ENCODE measurements at places on chromosomes 16 and 17. TPM values are rescaled to one million over a fixed set of nuclear protein-coding genes. Genes with fewer than 3 reads are reported as not detected.

DNA sequence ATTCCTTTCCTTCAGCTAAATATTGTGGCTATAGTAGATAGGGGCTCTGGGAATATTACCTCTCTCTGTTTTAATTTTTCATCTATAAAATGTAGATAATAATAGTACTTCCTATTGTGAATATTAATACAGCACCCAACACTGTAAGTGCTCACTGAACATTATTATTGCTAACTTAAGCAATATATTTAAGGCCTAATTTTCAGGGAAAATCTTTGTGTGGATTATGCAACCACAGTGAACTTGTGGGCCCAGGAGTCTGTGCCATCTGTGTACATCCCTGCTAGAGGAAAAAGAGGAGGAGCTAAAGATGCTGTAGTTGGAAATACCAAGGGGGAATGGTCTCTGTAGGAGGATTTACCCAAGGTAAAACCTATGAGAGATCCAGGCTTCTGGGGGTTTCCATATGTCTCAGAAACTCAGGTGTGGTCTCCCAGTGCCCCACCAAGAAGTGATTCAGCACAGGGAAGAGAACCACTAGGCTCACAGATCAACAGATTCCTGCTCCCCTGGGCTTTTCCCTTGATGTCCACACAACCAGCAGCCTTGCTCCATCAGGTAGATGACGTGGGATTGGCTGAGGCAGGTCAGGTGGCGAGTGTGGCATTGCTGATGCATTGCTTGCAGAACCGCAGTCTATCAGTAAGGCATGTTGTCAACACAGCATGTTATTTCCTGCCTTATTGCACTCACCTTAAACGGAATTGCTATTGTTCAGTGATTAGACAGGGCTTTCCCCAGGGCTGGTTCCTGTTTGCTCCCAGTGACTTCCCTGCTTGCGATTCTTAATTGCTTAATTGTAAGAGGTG, 1.6 kb upstream of the N4BP1 start:
- DNase-seq: no peak

Gene ABI3
- 5.6 TPM for total RNA-seq

DNA sequence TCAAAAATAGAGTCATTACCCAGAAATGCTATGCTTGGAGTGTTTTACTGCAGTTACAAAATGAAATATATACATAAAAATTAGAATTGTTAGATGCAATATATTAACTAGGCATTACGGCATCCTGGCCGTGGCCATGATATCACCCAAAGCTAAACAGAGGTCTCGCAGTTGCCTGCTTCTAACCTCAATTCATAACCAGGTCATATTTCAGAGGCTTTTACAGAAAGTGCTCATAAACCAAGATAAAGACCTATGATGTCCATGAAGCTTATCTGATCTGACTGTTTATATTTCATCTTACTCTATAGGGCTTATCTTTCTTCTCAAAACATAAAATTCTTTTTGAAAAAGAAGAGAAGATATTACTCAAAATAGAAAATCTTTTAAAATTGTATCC, 664.5 kb upstream of the SALL1 start:
- DNase-seq: no peak

DNA sequence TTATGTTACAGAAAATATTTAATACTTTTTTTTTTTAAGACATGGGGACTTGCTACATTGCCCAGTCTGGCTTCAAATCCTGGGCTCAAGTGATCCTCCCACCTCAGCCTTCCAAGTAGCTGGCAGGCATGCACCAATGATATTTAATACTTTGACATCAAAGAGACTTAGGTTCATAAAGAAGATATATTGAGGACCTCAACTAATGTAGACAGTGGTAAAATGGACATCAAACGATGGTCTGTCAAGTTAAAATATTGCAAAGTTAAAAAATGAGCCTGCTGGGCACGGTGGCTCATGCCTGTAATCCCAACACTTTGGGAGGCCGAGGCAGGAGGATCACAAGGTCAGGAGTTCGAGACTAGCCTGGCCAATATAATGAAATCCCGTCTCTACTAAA, 8.7 kb downstream of the TEFM start:
- DNase-seq: no peak

Gene C16orf86
- total RNA-seq: 2.2 TPM

GRCh38 chr16:59168461-59169114, 434.5 kb upstream of the GOT2 start:
- no peak for DNase-seq

Gene ABCC11
- total RNA-seq: not detected

GRCh38 chr17:74055508-74056160, 147.8 kb upstream of the RPL38 start:
- no peak for DNase-seq

DNA sequence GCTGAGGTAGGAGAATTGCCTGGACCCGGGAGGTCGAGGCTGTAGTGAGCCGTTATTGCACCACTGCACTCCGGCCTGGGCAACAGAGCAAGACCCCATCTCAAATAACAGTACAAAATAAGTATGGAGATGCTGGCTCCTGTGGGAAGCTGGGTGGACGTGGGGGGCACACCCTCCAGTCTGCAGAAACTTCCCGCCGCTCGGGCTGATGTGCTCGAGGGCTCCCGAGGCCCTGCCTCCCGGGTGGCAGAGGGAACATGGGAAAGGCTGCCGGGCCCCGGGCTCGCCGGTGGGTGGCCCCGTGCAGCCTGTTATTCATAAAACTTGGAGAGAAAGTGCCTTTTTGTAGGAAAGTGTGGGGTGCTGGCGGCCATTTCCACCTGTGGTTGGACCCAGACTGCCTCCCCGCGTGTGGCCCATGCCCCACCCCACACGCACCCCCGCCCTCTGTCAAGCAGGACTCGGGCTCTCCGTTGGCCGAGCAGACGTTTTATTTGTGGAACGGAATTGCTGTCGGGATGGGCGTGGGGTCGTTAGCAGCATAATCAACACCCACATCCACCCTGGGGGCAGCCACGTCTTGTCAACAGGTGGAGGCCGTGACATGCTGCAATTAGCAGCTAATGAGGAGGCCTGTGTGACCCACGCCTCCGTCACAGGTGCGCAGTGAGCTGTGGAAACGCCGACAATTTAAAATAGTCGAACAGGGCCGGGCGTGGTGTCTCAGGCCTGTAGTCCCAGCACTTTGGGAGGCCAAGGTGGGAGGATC, 7.4 kb upstream of the CIAO3 start:
- DNase-seq: no peak

- no peak for DNase-seq
These were observed 7.4 kb downstream of the NDRG4 start for GRCh38 chr16:58507195-58507962.

GRCh38 chr17:39543176-39543575, 64.5 kb downstream of the NEUROD2 start:
- DNase-seq: no peak

DNA sequence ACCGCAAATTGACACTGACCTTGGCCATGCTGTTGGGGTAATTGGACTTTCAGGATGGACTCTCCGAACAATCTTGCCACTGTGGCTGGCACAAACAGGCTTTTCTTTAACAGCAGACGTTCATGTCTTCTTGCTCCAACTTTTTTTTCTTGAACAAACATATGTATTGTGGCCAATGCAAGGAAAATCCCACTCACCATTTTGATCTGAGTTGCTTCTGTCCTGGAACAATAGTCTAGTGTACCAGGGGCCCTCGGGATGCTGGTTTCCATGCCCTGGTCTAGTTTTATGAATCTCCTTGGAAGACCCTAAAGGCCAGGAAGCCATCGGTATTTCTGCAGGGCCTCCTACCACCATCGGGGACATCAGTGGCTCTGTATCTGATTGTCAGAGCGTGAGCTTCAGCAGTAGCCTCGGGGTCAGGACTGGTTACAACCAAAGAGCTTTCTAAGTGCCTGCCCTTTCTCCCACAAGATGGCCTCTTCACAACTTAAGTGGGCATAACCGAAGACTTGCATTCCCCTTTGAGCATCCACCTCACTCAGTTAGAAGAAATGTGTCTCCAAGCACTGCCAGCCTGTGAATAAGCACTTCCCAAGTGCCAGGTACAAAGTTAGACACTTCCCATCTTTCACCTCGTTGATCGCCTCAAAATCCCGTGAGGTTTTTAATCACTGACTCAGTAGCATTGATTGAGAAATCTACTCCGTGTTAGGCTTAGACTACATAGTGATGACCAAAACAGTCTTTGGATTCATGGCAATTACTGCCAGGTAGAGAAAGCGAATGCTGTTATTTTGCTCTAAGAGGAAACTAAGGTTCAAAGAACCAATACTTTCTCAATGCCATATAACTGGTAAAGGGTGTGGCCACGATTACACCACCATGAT, 87.0 kb upstream of the TBX2 start:
- no peak for DNase-seq

- DNase-seq: no peak
These were observed 45.2 kb upstream of the NUDT7 start for GRCh38 chr16:77677129-77677528.

GRCh38 chr17:57295526-57296023, 39.3 kb downstream of the MSI2 start:
- no peak for DNase-seq

GRCh38 chr16:67547423-67548264, 14.7 kb upstream of the CTCF start:
- peak; percentile 37 for DNase-seq

DNA sequence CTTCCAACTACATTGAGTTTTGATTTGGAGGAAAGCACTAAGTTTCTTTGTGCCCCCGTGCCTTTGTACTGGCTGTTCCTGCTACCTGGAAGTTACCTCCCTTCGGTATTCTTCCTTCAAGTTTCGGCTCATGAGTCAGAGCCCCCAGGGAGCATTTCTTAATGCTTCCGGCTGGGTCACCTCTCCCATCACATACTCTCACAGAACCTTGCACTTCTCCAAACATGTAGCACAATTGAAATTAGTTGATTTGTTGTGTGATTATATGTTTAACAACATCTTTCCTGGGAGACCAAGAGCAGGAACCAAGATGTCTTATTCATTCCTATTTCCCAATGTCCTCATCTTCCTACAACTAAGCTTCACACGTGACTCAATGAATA, 158.6 kb upstream of the CDH5 start:
- DNase-seq: no peak

GRCh38 chr17:75502721-75503329, 12.5 kb downstream of the CASKIN2 start:
- peak; percentile 28 for DNase-seq

GRCh38 chr17:76544546-76545365, 4.9 kb downstream of the PRCD start:
- peak; percentile 84 for DNase-seq

GRCh38 chr16:11252482-11252931, 3.5 kb downstream of the SOCS1 start:
- no peak for DNase-seq

Gene FBXW10
- total RNA-seq: not detected

DNA sequence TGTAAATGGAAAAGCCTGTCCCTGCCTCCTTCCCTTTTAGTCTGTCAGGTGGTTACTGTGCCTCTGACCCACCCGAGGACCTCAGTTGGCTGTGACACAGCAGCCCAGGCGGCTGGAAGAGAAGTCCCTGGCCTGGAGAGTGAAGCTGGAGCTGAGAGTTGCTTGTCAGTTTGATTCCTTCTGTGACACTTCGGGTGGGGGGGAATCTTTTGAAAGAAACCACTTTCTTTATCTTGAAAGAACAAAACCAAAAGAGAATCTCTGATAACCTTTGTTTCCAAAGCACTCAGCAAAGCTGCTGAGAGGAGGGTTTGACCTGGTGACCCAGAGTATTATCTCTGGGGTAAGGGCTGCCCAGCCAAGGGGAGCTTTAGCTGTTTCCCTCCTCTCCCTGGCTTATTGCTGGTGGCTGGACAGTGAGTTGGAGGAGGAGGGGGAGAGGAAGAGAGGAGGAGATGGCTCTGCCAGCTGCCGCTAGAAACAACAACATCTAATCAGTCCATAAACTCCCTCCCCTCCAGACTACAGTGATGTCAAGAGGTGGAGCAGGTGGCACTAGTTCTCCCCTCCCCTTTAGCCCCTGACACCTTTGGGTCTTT, 34.0 kb downstream of the YPEL2 start:
- no peak for DNase-seq

Gene DLG4
- 21.3 TPM for total RNA-seq

Gene KRT33B
- total RNA-seq: not detected

Gene TMEM235
- not detected for total RNA-seq

Gene AANAT
- not detected for total RNA-seq

Gene KIF19
- total RNA-seq: 0.30 TPM

Gene SOX9
- 7.3 TPM for total RNA-seq

Gene EVI2A
- total RNA-seq: 2.9 TPM

DNA sequence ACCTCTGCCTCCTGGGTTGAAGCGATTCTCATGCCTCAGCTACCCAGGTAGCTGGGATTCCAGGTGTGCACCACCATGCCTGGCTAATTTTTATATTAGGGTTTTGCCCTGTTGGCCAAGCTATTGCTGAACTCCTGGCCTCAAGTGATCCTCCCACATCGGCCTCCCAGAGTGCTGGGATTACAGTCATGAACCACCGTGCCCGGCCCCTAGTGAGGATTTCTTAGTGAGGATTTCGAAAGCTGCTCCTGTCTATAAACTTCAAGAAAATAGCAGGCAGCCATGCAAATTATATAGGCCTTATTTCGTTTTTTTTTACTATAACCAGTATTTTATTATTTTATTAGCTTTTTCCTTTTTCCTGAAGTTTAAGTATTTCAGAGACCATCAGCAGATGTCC, 41.6 kb downstream of the EPN2 start:
- DNase-seq: no peak

DNA sequence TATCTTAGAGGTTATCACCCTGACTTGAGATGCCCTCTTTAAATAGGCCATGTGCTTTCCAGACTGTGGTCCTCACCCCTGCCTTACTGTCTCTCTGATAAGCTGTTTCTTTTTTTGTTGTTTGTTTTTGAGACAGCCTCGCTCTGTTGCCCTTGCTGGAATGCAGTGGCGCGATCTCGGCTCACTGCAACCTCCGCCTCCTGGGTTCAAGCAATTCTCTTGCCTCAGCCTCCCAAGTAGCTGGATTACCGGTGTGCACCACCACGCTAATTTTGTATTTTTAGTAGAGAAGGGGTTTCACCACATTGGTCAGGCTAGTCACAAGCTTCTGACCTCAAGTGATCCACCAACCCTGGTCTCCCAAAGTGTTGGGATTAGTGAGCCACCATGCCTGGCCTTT, 765 bp upstream of the SEPTIN12 start:
- no peak for DNase-seq

Gene CCR7
- total RNA-seq: 0.22 TPM

DNA sequence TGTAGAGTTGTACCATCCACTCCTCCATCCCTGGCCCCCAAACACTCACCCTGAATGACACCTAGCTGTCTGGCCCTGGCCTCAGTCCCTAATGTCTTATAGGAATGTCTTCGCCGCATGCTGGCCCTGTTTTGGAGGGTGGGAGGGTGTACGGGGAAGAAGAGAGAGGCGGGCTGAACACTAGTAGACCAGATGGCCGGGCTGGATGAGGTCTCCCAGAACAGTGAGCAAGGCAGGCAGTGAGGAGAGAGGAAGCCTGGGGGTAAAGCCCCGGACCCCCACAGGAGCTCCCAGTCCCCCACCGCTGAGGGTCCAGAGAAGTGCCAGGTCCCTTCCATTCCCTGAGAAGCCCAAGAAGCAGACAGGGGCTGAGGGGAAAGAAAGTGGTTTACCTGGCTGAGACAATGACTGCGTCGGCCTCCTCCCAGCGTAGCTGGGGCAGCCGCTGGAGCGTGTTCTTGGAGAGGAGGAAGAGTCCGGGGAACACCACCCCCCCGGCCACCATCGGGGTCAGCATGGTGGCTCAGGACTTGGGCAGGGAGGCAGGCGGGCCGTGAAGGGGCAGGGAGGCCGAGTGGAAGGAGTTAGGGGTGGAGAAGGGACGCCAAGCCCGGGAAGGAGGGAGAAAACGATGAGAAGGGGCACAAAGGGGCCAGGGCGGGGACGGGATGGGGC, 923 bp downstream of the TLCD3B start:
- no peak for DNase-seq

Data from left ventricle myocardium superior (tissue), 1 donor.